Activated CD4-positive, alpha-beta T cell treated with anti-CD3 and anti-CD28 coated beads, Interleukin-2, amount 50 U/mL, for 16 hours (primary cell): ENCODE measurements at places on chromosomes 4 and X.

DNA sequence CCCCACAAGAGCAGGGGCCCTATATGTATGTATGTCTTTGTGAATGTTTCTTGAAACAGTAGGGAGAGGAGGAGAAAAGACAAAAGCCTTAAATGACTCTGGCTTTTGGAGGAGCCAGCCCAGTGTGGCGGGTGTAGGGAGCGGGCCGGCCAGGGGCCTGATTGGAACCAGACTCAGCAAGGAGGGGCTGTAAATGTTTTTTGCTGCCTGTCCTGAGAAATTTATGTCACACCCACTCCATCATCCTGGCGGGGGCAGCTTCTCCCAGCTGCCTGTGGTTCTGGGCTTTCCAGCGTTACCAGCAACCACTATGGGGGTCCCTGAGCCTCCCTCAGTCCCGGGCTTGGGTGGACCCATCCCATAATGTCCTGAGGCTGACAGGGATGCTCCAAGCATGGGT lies 130.8 kb downstream of the PJA1 start:
- no peak for DNase-seq

DNA sequence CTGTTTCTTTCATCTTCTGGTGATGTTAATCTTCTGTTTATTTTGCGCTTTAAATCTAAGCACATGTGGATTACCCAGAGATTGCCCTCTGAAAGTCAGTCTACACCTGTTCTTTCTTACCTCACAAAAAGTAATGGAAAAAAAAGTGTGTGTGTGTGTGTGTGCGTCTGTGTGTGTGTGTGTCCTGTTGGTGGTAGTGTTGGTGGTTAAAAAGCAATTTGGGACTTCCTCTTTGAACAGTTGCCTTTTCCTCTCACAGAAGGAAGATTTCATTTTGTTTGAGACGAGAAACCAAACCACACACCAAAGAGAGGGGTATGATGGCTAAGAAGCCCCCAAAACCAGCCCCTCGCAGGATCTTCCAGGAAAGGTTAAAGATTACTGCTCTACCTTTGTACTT lies at the start of gene STAP1:
Gene STAP1, plus strand, starts transcription at position 235 of the 400 bp plus-strand sequence. Its CDS starts 83 bp downstream, at position 318.
- DNase-seq: peak; percentile 34

GRCh38 chr4:51843309-51844152 lies 578 bp downstream of the DCUN1D4 start:
- DNase-seq: no peak

DNA sequence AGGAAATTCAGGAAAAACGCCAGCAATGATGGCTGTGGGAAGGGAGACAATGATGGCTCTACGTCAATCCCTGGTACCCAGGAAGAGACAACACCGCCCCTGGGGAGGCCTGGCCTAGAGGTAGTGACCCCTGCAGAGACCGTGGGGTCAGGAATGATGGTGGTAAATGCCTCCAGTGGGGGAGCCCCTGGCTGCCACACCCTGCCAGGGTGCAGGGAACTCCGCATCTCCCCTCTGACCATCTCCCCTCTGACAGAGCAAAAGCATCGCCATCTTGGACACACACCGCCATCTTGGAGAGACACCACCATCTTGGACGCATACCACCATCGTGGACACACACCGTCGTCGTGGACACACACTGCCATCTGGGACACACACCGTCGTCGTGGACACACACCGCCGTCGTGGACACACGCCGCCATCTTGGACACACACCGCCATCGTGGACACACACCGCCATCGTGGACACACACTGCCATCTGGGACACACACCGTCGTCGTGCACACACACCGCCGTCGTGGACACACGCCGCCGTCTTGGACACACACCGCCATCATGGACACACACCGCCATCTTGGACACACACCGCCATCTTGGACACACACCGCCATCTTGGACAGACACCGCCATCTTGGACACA lies 9.9 kb downstream of the ASMTL start:
- no peak for DNase-seq

DNA sequence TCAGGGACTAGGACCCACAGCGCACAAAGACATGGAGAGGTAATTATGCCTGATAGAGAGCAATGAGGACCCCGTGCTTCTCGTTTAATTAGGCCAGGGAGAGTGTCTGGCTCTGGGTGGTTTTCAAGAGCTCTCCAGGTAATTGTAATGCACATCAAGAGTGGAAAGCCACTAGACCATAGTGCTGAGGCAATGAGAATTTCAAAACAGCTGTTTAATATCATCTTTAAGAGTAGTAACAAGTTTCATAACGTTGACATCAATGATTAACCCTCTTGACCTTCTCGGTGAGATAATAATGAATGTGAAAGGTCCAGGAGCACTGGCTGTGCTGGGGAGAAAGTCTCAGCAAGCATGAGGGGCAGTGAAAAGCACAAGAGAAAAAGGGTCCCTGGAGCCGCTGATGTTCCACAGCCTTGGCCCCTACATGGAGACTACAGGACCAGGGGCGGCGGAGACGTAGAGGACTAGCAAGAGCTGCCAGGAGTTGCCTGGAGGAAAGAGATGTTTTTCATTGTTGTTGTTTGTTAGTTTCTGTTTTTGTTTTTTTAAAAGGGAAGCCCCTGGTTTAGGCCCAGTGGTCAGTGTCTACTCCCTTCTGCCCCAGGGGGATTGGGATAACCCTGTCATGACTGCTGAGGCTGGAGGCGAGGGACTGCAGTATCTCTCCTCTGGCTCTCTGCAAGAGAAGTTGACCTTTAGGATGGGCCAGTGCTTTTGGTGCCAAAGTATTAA lies 14.8 kb upstream of the CXCR3 start:
- no peak for DNase-seq

DNA sequence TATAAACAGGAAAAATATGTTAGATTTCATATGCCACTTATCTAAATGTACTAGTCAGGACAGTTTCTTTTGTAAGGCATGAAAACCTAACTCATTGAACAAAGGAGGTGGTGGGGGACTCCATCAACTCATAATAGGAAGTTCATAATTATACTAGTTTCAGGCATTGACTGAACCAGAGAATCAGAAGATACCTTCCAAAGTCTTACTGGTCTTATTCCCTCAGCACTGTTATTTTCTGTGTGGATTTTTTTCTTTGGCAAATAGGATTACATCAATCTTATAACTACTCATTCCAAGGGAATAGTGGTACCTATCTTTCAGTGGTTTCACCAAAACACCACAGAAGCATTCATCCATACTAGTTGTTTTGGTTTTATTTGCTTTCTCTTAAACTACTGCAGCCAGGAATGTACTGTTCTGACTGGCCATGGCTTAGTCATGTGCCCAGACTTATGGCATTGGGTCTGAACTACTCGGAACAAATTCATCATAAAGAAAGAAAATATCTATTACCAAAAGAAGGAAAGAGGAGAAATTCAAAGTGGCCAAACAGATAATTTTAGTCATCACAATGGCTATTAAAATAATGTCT lies 273.9 kb downstream of the ARAP2 start:
- DNase-seq: peak; percentile 34

DNA sequence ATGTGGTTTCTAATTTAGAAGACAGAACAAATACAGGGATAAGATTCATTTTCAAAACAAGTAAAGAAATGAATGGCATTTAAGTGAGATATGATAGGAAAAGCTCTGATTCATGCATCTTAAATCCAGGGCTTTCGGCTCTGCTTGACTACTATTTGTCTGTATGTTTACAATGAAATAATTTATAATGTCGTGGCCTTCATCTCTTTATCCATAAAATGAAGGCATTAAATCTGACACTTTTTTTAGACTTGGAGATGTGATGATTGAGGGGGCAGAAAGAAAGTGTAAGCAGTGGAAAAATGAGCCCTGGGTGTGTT lies 115.7 kb upstream of the KIT start:
- no peak for DNase-seq

DNA sequence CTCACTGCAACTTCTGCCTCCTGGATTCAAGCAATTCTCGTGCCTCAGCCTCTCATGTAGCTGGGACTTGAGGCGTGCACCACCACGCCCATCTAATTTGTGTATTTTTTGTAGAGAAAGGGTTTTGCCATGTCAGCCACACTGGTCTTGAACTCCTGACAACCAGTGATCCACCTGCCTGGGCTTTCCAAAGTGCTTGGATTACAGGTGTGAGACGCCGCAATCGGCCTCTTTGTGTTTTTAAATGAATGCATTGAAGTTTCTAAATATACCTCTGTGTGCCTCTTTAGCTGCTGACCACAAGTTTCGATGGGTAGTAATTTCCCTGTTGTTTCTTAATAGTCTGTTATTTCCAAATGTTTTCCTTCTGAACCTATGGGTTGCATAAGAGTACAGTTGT lies 765.3 kb upstream of the GRIA3 start:
- DNase-seq: no peak

DNA sequence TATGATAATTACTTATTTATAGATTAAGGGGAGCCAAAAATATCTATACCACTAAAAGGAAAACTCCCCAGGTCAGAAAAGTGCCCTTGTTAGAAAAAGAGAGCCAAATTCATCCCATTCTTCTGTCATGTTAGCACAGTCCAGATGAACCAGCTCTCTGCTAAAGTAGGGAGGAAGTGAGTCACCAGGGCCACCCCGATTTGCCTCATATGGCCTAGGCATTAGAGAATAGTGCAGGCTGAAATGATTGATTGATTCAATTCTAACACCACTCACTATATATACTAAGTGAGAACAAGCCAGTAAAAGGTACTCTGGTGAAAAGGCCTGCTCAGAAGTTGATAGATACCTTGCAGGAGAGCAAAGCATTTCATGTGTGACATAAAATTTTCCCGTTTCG lies 94.5 kb downstream of the SRPX start:
- DNase-seq: no peak

DNA sequence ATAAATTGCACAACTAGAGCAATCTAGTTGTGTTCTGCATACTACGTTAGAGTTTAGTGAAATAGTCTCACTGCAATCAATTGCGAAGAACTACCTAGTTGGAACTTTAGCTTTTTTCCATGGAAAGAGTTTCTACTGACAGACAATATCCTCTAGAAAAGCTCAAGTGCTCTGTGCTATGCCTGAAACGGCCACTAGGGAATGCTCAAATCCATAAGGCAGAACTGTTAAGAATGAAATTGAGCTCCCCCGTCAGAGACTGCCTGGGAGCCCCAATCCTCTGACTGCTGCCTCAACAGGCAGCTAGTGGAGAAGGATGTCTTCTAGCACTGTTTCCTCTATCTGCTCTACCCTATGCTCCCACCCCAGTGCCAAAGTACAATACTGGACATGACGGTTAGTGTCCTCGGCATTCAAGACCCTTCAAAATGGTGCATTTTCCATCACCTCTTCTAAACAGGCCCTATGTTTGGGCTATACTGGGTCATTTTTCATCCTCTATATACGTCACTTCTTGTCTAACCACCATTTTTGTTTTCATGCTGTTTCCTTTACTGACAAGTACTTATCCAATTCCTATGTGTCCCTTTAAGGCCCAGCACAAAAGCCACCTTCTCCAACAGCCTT lies 35.3 kb downstream of the FRMD7 start:
- DNase-seq: peak; percentile 49

DNA sequence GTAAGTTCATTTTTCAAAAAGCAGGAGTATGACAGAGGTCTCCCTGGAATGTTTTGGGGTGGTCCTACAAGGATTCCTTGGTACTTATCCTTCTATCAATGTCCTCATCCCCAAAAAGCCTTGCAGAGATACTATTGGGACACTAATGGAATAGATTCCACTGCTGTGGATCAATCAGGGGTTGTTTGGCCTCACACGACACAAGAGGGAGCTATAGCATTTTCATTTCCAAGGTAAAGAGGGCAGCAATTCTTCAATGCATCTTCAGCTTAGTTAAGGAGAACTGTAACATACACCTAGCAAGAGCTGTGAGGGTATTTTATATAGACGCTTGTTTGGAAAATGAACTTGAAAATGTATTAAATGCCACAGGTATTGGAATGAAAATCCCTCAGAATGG lies 50.9 kb downstream of the USP26 start:
- no peak for DNase-seq

DNA sequence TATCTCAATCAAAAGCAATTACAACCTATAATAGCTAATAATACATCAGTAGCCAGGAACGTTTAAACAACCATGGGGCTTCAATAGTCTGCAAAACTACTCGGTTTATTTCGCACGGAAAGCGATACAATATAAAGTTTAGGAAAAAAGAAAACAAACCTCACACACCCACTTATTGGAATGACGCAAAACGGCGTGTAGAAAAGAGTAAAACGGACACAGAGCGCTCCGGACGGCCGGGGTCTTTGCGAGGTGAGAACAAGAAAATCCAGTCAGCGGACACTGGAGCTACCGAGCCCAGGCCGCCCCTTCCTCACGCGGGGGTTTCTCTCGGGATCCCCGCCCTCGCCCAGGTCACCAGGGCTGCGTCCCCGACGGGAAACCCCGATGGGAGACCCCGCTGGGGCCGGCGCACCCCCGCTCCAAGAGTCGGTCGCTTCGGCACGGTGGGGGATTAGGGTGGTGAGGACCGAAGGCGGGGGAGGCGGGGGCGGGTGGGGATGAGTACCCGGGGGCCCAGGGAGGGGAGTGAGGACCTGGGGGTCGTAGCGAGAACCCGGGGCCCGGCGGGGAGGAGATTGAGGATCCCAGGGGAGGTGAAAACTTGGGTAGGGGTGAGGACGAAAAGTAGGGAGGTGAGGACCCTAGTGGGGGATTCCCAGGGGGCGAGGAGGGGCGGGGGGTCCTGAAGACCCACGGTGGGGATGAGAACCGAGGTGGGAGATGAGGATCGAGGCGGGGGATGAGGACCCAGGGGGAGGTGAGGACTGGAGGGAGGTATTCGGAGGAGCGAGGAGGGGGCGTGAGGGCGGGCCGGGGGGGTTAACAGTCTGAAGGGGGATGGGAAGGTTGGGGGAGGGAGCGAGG lies 737 bp downstream of the NELFA start:
- DNase-seq: no peak

- DNase-seq: no peak
These were observed at the start of gene LNX1 for GRCh38 chr4:53591372-53591892. TSS of gene LNX1 (minus strand) at chr4:53591486. CDS start at chr4:53574002, 17,484 bp downstream.

DNA sequence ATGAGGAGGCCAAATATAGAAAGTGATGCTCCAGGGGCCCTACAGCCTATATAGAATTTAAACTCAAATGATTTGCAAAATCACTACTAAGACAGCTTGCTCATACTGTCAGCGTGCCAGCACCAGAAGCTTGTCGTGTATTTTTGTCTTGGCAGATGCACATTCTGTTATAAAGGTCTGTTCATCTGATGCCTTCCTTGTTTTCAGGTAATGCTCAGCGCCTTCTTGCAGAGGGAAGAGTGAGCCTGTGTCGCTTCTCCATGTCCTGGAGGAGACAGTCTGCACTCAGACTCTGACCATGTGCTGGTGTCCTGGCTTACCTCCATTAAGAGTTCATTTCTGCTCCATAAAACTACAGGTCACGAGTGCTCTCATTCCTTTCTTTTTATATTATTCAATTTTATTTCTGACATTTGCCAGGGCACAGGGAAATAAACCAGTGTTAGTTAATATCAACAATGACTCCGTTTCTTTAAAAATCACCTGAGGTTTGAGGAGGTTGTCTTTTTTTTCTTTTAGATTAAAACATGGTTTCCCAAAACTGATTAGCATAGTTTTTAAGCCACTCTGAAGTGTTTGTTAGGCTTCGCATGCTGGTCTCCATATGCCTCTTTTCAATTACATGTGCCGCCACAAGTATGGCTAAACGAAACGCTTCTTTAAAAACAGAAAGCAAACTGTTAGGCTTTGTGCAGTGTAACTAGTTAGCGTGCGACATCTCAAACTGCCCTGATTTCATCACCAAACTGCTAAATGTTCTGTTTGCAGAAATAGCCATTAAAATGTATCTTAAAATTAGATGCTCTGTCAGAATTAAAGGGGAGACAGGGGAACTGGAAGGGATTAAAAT lies 215.2 kb upstream of the GK2 start:
- no peak for DNase-seq
